HT-29 (cell line): ENCODE measurements at places on chromosomes 6 and 20. TPM values are rescaled to one million over a fixed set of nuclear protein-coding genes. Genes with fewer than 3 reads are reported as not detected.

GRCh38 chr6:73560853-73561407 lies 40.1 kb upstream of the EEF1A1 start:
- DNase-seq, result no peak

- DNase-seq, result no peak
These were observed 272.6 kb upstream of the CITED2 start for GRCh38 chr6:139647016-139647415.

DNA sequence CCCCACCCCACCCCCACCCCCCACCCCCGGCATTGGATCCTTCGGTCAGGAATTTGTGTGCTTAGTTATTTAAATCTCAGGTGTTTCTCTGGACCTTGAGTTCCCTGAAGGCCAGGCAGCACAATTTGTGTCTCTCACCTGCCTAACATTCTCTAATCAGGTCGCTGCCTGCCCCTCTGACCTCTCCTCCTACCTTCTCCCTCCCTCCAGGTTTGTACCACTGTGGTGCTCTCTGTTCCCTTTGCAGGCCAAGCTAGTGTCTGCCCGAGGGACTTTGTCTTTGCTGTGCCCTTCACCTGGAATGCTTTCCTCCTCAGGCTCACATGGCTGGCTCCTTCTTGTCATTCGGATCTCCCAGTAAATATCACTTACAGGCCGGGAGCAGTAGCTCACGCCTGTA lies 131.4 kb upstream of the SLC2A12 start:
- no peak for DNase-seq

- no peak for DNase-seq
These were observed 775.8 kb downstream of the MAFB start for GRCh38 chr20:39913274-39913673.

The PLG gene
- not detected in 2 replicates for total RNA-seq
